Glomerular endothelial cell (primary cell): ENCODE measurements at places on chromosomes 4 and X. TPM values are rescaled to one million over a fixed set of nuclear protein-coding genes. Genes with fewer than 3 reads are reported as not detected.

GRCh38 chr4:143473334-143474126 lies 40.0 kb upstream of the SMARCA5 start:
- no peak for DNase-seq

- no peak for DNase-seq
Observed at GRCh38 chr4:141810038-141810711, 173.8 kb downstream of the IL15 start.

AVPR2 gene
- not detected in 2 replicates for total RNA-seq

ITIH6 gene
- under 0.01 TPM in 1 of 2 replicates, not detected in the other for total RNA-seq

GRCh38 chr4:25090516-25090915 lies 59.8 kb upstream of the LGI2 start:
- DNase-seq: no peak

- no peak for DNase-seq
Observed at GRCh38 chrX:46168254-46168653, 377.0 kb downstream of the ZNF674 start.

TBCK gene
- total RNA-seq: 24.4 and 25.5 TPM in 2 replicates

DNA sequence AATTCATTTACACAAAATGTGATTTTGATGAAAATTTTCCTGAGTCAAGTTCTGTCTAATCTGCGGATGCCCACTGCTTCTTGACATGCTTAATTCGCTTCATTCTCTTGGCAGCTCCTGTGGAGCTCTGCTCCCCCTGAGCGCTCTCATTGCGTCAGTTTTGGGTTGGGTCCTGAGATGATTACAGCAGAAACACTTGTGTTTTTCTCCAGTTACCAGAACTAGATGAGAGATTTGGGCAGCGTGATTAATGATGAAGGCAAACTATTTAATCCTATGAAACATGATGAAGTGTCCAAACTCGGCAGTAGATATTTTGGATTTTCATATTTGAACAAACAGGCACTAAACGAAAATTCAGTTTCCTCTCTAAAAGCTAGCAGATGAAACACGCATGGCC lies 4.2 kb upstream of the CXCL1 start:
- DNase-seq: no peak

USO1 gene
- 59.9 and 72.2 TPM in 2 replicates for total RNA-seq

GRCh38 chrX:55109306-55109705 lies 20.5 kb downstream of the PAGE2 start:
- no peak for DNase-seq

RASL11B gene
- total RNA-seq: 0.58 TPM in 1 of 2 replicates, not detected in the other
